ENCODE measurements at places on chromosomes 11 and 22. TPM values are rescaled to one million over a fixed set of nuclear protein-coding genes. Genes with fewer than 3 reads are reported as not detected.

- H3K4me3 ChIP-seq = no peak overlapping the region
- H3K4me1 ChIP-seq = peaks cover 46% of the 10 kb centered on the region
- no peak overlapping the region for H3K27ac ChIP-seq
- no peaks in the 10 kb centered on the region for H3K27me3 ChIP-seq
- no peak for DNase-seq
These were observed 10.7 kb downstream of the IGSF9B start for GRCh38 chr11:133946051-133946450.

DNA sequence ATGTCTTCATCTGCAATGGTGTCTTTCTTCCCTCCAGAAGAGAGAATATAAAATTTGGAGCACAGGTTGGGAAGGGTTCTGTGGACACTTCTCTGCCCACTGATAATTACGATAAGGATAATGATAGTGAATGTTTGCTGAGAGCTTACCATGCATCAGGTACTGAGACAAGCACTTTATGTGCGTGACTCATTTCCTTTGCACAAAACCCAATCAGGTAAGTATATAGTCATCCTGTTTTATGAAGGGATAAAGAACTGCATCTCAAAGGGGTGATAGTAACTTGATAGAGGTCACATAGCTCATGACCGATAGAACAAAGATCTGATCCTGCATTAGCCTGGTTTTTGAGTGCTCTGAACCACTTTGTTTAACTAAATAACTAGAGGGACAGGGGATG, 9.4 kb downstream of the DRD2 start:
- no peaks in the 10 kb centered on the region for H3K4me1 ChIP-seq
- no peak for DNase-seq

DNA sequence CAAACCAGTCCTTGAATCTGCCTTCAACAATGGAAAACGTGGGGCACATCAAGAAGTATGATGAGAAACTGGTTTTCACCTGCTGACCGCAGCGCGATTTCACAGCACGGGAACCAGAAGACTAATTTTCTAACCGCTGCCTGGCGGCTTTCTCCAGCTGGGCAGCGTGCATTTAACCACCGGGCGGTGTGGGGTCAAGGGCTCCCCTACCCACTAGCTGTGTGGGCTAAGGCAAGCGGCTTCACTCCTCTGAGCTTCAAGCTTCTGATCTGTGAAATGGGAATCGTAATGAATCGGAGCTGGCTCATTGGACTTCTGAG, 4.2 kb downstream of the SHANK2 start:
- H3K27me3 ChIP-seq = peaks cover 69% of the 10 kb centered on the region
- H3K36me3 ChIP-seq = no peaks in the 10 kb centered on the region
- no peaks in the 10 kb centered on the region for H3K4me1 ChIP-seq
- no peak overlapping the region for H3K4me3 ChIP-seq
- no peak overlapping the region for H3K27ac ChIP-seq

GRCh38 chr11:87290304-87290922, 252.7 kb downstream of the TMEM135 start:
- no peaks in the 10 kb centered on the region for H3K4me1 ChIP-seq
- H3K27me3 ChIP-seq = no peaks in the 10 kb centered on the region
- DNase-seq = no peak
- no peak overlapping the region for H3K27ac ChIP-seq
- H3K36me3 ChIP-seq = no peaks in the 10 kb centered on the region
- H3K4me3 ChIP-seq = no peak overlapping the region

Gene POU2AF3
- total RNA-seq = 0.46 TPM

Measured in gastrocnemius medialis (tissue), 4 donors.